ENCODE measurements at places on chromosomes 16 and 17.

- DNase-seq, result no peak
Measured at GRCh38 chr16:47777220-47777619, 316.1 kb downstream of the PHKB start.

DNA sequence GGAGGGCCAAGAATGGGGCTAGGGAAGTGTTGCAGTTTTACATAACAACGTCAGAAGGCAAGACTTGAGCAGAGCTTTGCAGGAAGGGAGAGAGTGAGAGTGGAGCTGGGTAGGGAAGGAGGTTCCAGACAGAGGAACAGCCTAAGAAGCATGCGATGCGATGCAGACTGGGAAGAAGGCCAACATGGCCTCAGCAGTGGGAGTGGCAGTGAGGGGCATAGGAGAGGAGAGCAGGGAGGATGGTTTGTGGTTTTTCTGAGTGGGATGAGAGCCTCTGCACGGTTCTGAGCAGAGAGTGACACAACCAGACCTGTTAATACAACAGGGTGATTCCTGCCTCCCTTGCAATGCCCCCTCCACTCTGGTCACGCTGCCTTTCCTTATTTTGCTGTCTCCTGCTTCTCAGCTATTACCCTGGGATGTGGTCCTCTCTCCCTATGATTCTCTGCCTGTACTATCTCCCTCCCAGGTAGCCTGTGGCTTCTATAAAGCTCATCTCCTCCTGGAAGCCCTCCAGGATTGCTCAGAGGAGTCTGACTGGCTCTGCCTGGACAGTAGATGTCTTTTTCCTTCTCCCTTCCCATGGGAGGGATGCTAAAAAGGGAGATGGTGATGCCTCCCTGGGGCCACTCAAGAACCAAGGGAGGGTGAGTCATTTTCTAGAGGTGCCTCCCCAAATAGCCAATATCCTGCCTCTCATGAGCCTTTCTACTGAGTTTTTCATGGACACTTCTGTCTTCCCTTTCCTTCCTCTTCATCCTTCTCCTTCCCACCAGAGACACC lies 38.7 kb upstream of the NGFR start:
- DNase-seq, result no peak

DNA sequence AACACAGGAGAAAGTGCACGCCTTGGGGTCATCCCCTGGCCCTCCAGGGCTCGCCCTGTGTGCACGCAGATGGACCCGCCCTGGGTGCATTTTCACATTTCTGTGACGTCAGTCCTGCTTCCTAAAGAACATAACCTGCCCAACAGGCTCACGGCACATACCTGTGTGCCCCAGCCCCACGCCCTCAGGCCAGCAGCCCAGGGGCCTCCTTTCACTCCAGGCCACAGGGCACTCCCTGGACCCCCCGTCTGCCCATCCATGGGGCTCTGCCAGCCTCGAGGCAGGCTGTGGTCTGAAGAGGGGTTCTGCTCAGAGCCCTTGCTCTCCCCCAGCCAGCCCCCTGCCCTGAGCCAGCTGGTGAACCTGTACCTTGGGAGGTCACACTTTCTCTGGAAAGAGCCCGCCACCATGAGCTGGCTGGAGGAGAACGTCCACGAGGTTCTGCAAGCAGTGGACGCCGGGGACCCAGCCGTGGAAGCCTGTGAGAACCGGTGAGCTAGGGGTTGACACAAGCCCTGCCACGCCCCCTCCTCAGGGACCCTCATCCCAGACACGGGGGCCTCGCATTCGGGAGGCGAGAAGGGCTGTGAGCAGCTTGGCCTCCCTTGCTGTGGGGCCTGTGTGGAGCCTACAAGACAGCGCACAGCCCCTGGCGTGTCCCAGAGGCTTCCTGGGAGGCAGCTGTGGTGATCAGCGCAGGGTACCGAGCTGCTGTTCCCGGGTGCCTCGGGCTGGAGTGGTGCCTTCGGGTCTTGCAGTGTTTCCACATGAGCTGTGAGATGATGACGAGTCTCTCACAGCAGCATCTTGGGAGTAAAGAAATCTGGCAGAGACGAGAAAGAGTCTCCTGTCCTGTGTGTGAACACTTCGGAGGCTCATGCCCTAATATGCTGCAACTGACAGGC lies 13.8 kb upstream of the MC1R start:
- no peak for DNase-seq

- DNase-seq, result no peak
Measured at GRCh38 chr16:11848842-11849241, 2.5 kb downstream of the RSL1D1 start.

DNA sequence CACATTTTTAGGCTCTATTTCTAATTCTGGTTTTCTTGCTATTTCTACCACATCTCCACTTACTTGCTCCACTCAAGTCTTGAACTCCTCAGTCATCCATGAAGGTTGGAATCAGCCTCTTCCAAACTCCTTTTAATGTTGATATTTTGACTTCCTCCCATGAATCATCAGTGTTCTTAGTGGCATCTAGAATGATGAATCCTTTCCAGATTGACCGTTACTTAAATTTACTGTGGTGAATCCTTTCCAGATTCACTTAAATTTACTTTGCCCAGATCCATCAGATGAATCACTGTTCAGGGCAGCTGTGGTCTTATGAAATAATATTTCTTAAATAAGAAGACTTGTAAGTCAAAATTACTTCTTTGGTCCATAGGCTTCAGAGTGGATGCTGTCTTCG lies 32.4 kb downstream of the CLTC start:
- DNase-seq, result no peak

- no peak for DNase-seq
Measured at GRCh38 chr16:4481963-4482362, 5.8 kb downstream of the HMOX2 start.

DNA sequence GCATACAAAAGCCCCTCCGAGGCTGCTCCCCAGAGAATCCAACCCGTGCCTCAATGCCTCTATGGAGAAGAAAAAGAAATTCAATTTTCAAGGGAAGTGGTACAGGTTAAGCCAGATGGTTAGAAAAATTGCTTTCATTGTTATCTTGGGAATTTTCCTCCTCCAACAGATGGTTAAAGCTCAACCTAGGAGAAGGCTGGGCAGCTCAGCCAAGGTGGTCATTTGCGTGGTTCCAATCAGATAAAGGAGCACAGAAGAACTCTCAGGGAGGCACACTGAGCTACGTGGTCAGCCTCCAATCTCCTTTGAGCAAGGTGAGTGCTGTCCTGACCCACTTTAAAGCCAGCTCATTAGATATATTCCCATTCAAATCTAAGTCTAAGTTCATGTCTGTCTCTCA lies 106.7 kb downstream of the STX8 start:
- DNase-seq, result no peak

DNA sequence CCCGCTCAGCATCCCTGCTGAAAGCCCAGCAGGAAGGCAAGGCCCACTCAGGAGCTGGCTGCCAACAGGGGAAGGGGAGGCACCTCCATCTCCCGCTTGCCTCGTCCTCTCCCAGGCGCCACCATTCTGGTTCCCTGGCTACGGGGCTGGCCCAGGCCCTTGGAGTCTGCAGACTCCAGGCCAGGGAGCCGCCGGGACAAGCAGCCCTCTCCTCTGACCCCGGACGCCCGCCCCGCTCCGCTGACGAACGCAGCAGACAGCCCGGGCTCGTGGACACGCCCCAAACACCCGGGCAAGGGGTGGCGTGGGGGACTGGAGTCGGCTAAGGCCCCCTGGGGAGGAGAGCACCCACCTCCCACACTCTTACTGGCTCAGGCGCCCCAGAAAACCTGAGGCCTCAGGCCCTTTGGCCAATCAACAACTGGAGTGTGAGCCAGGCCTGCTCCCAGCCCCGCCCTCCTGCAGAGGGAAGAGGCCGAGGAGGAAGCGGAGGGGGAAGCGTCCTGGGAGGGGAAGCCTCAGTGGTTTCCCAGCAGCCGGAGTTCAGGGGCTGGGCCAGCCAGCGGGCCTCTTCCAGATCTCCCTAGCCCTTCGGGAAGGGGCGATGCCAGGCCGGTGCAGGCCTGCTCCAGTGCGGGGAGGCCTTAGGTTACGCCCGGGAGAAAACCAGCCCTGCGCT lies 4.2 kb downstream of the MNT start:
- DNase-seq, result peak; percentile 15

DNA sequence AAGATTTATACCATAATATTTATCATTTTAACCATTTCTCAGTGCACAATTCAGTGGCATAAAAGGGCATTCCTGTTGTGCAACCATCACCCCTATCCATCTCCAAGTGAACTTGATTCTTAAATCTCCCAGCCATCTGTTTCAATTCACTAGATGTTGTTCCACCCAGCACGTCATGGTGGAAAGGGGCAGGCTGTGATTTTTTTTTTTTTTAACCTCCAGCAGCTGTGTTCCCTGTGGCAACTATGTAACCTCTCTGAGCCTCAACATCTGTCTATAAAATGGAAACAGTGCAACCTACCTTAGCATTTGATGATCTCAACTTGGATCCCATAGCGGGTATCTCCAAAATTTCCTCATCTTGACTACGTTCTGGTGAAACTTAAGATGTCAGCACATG lies 604.5 kb downstream of the WWOX start:
- DNase-seq, result no peak

GRCh38 chr17:689556-690275 lies 24.9 kb downstream of the VPS53 start:
- no peak for DNase-seq

GRCh38 chr16:65831903-65832666 lies 534.4 kb upstream of the CDH5 start:
- DNase-seq, result no peak

DNA sequence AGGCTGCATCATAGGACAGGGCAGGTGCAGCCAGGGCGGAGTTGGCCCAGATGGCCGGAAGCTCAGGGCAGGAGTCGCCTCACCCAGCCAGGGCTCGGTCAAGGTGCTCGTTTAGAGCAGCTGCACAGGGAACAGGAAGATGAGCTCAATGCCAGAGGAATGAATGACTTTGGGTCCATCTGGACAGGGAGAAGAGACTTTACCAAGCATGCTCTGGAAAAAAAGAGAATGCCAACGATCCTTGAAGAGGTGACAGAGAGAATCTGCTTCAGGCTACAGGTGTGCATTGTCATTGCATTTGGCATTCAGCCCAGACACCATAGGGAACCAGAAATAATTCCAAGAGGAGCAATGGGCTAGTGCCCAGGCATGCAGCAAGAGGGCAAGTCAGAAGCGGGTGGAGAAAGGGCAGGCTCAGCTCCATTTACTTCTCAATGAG lies 6.7 kb upstream of the MPP3 start:
- no peak for DNase-seq

DNA sequence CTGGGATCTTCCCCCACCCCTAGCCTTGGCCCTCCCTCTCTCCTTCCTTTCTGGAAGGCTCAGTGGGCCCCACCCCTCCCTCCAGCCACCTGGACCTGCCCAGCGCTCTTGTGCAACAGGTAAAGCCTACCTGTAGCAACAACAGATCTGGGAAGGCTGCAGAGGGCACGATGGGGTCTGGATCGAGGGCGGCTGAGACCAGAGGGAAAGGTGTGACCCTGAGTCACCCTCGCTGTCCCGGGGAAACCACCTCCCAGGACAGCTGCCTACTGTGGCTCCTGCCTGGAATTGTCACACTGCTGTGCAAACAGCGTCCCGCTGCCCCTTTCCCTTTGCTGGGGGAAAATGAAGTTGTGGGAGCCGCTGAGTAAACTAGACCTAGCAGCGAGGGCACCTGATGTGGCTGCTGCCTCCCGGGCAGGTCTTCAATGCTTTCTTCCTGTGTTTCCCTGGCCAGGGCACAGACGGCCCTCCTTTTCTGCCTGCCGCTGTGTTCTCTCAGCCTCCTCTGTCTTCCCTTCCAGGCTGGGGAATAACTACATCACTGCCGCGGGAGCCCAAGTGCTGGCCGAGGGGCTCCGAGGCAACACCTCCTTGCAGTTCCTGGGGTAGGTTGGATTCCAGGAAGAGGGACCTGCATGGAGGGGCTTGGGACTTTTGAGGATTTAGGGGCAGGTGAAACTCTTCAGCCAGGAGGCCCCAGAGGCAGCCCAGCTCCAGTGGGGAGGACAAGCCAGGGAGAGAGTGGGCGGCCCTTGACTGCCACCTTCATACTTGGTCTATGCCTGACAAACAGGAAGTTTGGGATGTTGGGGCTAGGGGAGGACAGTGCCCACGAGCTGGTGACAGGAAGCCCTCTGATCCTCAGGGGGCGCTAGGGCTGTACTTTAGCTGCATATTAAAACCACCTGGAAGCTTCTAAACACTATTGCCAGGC lies 22.2 kb upstream of the CYLD start:
- DNase-seq, result no peak

DNA sequence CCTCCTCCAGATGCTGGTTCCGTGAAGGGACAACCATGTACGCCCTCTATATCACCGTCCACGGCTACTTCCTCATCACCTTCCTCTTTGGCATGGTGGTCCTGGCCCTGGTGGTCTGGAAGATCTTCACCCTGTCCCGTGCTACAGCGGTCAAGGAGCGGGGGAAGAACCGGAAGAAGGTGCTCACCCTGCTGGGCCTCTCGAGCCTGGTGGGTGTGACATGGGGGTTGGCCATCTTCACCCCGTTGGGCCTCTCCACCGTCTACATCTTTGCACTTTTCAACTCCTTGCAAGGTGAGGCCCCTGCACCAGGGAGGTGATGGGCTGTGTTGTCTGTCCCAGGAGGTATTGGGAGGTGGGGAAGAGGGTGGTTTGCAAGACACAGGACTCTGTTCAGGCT lies 9.0 kb upstream of the DRC7 start:
- DNase-seq, result no peak

GRCh38 chr17:49889500-49889899 lies 41.6 kb upstream of the TAC4 start:
- DNase-seq, result no peak

- DNase-seq, result no peak
Measured at GRCh38 chr17:74728702-74729075, 8.4 kb upstream of the RAB37 start.

- peak; percentile 43 for DNase-seq
Measured at GRCh38 chr16:28168991-28169554, 42.7 kb downstream of the XPO6 start.

DNA sequence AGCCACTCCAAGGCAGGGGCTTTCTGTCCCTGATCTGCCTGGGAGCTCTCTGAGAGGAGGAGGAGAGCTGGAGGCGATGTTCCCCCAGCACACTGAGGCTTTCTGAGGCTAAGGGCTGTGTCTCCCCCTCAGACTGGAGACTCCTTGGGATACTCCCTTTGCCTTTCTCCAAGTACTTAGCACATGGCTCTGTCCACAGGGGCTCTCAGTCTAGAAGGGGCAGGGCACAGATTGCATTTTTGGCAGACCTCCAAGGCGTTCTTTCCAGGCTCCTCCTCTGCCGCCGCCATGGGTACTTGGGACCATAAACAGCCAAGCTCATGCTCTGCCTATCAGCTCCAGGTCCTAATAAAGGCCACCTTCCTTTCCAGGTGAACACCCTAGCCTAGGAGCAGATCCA lies 1.8 kb upstream of the GIP start:
- no peak for DNase-seq

GRCh38 chr17:9432934-9433421 lies 142.6 kb downstream of the STX8 start:
- DNase-seq, result no peak

- DNase-seq, result no peak
Measured at GRCh38 chr16:28100810-28101532, 37.5 kb upstream of the GSG1L start.

- DNase-seq, result peak; percentile 46
Measured at GRCh38 chr17:29760279-29761039, 137.7 kb upstream of the CORO6 start.

- DNase-seq, result no peak
Measured at GRCh38 chr17:42438600-42439567, 15.8 kb upstream of the CAVIN1 start.
